ENCODE measurements at places on chromosomes 5 and 9. TPM values are rescaled to one million over a fixed set of nuclear protein-coding genes. Genes with fewer than 3 reads are reported as not detected.

DNA sequence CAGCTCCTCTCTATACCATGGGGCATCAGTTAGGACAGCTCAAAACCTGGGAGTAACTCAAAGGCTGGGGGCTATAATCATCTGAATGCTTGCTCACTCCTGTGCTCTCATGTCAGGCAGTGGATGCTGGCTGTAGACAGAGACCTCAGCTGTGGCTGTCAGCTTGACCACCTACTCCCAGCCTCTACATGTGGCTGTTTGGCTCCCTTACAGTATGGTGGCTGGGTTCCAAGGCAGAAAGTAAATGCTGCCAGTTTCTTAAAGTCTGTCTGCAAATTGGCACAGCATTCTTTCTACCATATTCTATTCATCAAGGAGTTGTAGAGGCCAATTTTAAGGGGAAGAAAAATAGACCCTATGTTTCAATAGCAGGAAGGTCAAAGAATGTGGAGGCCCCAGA lies 66.9 kb downstream of the TMC1 start:
- H3K4me3 ChIP-seq: no peak overlapping the region
- no peaks in the 10 kb centered on the region for H3K27me3 ChIP-seq
- no peak overlapping the region for H3K27ac ChIP-seq
- DNase-seq: no peak

- H3K27ac ChIP-seq: no peak overlapping the region
- H3K36me3 ChIP-seq: no peaks in the 10 kb centered on the region
- DNase-seq: no peak
- no peaks in the 10 kb centered on the region for H3K27me3 ChIP-seq
These were observed 6.3 kb downstream of the TYRP1 start for GRCh38 chr9:12699529-12699928.

Gene KLHL3
- total RNA-seq: 15.1 TPM

Gene C6
- 0.32 TPM for total RNA-seq

- H3K27me3 ChIP-seq: peaks cover 3% of the 10 kb centered on the region
- no peak for DNase-seq
- no peak overlapping the region for H3K4me3 ChIP-seq
- no peaks in the 10 kb centered on the region for H3K36me3 ChIP-seq
- no peaks in the 10 kb centered on the region for H3K4me1 ChIP-seq
These were observed 30.4 kb upstream of the MTMR12 start for GRCh38 chr5:32343058-32343672.

Gene PCDHGA10
- total RNA-seq: 0.30 TPM

Gene DBH
- total RNA-seq: 0.82 TPM

DNA sequence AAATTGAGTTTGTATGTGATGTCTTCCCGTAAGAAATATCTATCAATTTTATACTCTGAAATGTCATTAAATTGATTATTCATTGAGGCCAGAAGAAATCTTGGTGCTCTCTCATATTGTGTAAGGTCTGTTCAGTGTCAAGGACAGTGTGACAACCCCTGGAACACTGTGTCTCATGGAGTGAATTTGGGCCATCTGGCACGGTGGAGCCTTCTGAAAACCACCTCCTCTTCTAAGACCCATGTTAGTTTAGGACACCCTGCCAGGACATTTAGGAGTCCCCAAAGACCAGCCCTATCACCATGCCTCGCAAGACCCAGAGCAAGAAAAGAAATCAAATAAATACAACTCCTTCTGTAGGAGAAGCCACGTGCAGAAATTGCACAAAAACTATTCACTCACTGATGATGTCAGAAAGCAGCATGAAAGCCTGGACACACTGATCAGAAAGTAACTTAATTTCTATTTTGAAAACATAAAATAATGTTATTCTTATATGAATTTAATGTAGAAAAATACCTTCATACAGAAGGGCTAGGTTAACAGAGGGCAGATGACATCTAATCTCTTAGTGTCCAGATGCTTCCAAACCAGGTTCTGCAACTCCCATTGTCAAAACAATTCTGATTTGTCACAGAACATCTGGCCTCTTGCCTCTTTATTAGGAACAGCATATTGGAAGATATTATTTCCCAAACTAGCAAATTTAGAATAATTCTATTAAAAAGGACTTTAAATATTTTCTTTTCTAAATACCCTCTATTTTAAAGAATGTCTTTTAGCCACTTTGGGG lies 298.8 kb downstream of the NR2F1-AS1 start:
- H3K4me3 ChIP-seq: no peak overlapping the region
- no peak overlapping the region for H3K27ac ChIP-seq
- H3K36me3 ChIP-seq: no peaks in the 10 kb centered on the region

Gene FTMT
- not detected for total RNA-seq

Gene CDH6
- total RNA-seq: not detected

Gene ZNF367
- 3.7 TPM for total RNA-seq

Gene ISOC1
- 13.6 TPM for total RNA-seq

Gene IGFBPL1
- not detected for total RNA-seq

DNA sequence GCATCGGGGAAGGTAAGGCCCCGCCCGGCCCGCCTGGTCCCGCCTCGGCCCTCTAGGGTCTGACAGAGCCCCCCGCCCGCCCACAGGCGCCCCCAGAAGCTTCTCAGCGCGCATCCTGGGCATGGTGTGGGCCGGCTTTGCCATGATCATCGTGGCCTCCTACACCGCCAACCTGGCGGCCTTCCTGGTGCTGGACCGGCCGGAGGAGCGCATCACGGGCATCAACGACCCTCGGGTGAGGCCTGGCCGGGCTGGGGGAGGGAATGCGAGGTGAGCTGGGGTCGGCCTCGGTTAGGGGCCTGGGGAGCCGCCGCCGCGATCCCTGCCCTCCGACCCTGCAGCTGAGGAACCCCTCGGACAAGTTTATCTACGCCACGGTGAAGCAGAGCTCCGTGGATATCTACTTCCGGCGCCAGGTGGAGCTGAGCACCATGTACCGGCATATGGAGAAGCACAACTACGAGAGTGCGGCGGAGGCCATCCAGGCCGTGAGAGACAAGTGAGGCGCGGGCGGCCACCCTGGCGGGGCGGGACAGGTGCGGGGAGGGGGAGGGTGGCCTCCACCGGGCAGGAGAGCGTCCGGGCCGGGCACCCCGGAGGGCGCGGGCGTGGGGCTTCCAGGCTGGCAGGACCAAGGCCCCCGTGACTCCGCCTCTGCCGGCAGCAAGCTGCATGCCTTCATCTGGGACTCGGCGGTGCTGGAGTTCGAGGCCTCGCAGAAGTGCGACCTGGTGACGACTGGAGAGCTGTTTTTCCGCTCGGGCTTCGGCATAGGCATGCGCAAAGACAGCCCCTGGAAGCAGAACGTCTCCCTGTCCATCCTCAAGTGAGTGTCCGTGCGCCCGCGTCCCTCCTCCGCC lies 7.1 kb downstream of the LRRC26 start:
- no peaks in the 10 kb centered on the region for H3K36me3 ChIP-seq
- H3K27me3 ChIP-seq: peaks cover 12% of the 10 kb centered on the region
- no peak overlapping the region for H3K27ac ChIP-seq
- peaks cover 25% of the 10 kb centered on the region for H3K4me1 ChIP-seq
- no peak overlapping the region for H3K4me3 ChIP-seq

GRCh38 chr5:36168737-36169136 lies 16.8 kb downstream of the SKP2 start:
- H3K36me3 ChIP-seq: peaks cover 14% of the 10 kb centered on the region
- H3K4me1 ChIP-seq: peaks cover 7% of the 10 kb centered on the region
- DNase-seq: no peak
- H3K27ac ChIP-seq: no peak overlapping the region
- no peaks in the 10 kb centered on the region for H3K27me3 ChIP-seq
- H3K4me3 ChIP-seq: no peak overlapping the region

DNA sequence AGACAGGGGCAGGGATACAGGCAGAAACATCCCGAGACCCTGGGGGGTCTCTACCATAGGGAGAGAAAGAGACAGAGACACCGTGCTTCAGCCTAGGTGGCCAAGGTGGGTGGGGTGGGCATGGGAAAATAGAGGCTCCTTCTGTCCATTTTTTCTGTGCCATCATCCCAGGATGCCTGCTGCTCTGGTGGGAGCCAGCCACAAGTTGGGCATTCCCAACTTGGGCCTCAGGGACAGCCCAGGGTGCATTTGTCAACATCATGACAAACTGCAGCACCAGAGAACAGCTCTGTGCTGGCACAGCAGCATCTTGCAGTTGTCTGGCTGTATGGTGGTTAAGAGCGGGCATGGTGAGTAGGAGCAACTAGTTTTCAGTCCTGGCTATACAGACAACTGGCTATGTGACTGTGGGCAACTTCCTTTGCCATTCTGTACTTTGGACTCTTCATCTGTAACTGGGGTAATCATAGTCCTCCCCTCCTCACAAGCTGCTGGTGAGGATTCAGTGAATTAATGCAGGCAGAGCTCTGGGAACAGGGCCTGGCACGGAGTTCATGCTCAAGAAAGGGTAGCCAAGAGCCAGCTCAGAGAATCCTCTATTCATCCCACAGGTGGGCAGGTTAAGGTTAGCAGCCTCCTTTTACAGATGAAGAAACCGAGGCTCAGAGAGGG lies 100.4 kb downstream of the RGS3 start:
- H3K4me3 ChIP-seq: no peak overlapping the region
- H3K4me1 ChIP-seq: no peaks in the 10 kb centered on the region
- no peak for DNase-seq

Gene NCBP1
- total RNA-seq: 33.8 TPM

- peaks cover 40% of the 10 kb centered on the region for H3K4me1 ChIP-seq
- no peak overlapping the region for H3K27ac ChIP-seq
- no peak overlapping the region for H3K4me3 ChIP-seq
- no peak for DNase-seq
These were observed 13.0 kb upstream of the SUSD3 start for GRCh38 chr9:93045521-93045920.

Gene WNT8A
- total RNA-seq: not detected

DNA sequence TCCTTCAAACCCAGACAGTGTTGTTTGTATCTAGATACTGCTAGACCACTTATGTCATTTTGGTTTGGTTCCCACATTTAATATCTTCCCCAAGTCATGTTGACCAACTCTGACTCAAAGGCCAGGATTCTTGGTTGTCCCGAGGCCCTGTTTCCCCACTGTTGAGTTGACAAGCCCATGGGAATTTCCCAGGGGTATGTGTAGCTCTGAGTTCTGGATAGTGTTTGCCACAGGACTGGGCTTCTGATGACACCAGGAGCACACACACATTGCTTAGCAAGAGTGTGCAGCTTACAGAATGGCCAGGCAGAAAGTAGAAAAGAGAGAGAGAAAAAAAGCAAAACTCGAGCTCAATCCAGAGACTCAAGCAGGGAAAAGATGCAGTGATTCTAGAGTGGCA lies 214.4 kb downstream of the NXNL2 start:
- no peak for DNase-seq
- peaks cover 13% of the 10 kb centered on the region for H3K27me3 ChIP-seq
- H3K27ac ChIP-seq: no peak overlapping the region
- H3K4me1 ChIP-seq: no peaks in the 10 kb centered on the region

- H3K27me3 ChIP-seq: peaks cover 5% of the 10 kb centered on the region
- H3K4me1 ChIP-seq: no peaks in the 10 kb centered on the region
- no peak overlapping the region for H3K4me3 ChIP-seq
- DNase-seq: no peak
- H3K27ac ChIP-seq: no peak overlapping the region
- no peaks in the 10 kb centered on the region for H3K36me3 ChIP-seq
These were observed 127.0 kb upstream of the PLCXD3 start for GRCh38 chr5:41637424-41637823.

Gene FRMD3
- total RNA-seq: 0.53 TPM

DNA sequence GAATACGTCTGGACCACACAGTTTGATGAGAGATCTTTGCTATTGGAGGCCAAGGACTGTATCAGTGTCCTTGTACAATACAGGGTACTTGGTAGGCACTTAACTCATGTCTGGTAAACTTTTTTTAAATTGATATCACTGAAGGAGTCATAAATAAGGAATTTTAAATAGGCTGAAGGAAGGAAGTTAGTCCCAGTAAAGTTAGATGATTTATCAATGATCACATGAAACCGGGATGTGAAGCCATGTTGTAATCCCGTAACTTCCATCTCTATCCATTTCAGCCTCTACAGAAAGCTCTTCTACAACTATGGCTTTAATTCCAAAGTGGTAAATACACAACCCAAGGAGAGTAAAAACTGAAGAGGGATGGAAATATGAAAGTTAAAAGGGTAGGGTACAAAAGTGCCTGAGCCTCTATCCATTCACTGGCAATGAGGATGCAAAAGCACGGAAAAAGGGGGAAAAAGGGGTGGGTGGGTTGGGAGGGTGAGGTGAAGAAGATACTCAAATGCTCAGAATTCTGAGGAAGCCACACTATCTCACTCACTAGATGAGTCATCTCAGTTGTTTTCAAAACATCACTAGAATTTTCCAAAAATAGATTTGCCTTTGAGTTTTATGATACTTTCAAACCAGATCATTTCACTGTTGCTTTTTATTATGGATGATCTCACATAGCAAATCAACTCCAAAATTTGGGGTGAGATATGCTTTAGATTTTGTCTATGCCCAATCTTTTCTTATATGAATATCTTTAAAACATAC lies 1053.5 kb downstream of the NR2F1-AS1 start:
- no peaks in the 10 kb centered on the region for H3K4me1 ChIP-seq
- H3K27ac ChIP-seq: no peak overlapping the region
- DNase-seq: no peak
- H3K4me3 ChIP-seq: no peak overlapping the region
- H3K36me3 ChIP-seq: no peaks in the 10 kb centered on the region
- no peaks in the 10 kb centered on the region for H3K27me3 ChIP-seq

Gene CCL21
- total RNA-seq: 0.60 TPM

- H3K27me3 ChIP-seq: no peaks in the 10 kb centered on the region
- peaks cover 14% of the 10 kb centered on the region for H3K4me1 ChIP-seq
- peaks cover 3% of the 10 kb centered on the region for H3K36me3 ChIP-seq
- H3K4me3 ChIP-seq: no peak overlapping the region
These were observed 1.2 kb downstream of the SPATA24 start for GRCh38 chr5:139402561-139403158.

Gene RAD17
- total RNA-seq: 27.8 TPM

GRCh38 chr9:113951032-113951372 lies 74.9 kb downstream of the ZNF618 start:
- no peak for DNase-seq
- no peak overlapping the region for H3K4me3 ChIP-seq
- no peak overlapping the region for H3K27ac ChIP-seq
- no peaks in the 10 kb centered on the region for H3K36me3 ChIP-seq
- H3K27me3 ChIP-seq: peaks cover 13% of the 10 kb centered on the region

Gene IL33
- total RNA-seq: not detected

Measured in T-cell (primary cell).